Effector CD4-positive, alpha-beta T cell (primary cell): ENCODE measurements at places on chromosomes 3 and 15.

DNA sequence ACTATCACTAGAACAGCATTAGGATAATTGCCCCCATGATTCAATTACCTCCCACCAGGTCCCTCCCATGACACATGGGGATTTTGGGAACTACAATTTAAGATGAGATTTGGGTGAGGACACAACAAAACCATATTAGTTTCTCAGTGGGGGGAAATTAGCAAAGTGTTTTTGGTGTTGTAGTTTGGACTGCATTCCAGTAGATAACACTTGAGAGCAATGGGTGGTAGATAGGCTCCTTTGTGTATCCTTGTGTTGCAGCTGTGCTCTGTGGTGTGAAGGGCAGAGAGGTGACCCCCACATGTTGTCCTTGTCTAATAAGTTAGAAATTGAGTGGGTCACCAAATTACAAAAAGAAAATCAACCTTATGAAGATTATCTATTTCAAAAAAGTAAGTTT, 223.8 kb downstream of the SATB1 start:
- DNase-seq = no peak

GRCh38 chr3:56725175-56725574, 42.1 kb upstream of the TASOR start:
- DNase-seq = peak; percentile 7

DNA sequence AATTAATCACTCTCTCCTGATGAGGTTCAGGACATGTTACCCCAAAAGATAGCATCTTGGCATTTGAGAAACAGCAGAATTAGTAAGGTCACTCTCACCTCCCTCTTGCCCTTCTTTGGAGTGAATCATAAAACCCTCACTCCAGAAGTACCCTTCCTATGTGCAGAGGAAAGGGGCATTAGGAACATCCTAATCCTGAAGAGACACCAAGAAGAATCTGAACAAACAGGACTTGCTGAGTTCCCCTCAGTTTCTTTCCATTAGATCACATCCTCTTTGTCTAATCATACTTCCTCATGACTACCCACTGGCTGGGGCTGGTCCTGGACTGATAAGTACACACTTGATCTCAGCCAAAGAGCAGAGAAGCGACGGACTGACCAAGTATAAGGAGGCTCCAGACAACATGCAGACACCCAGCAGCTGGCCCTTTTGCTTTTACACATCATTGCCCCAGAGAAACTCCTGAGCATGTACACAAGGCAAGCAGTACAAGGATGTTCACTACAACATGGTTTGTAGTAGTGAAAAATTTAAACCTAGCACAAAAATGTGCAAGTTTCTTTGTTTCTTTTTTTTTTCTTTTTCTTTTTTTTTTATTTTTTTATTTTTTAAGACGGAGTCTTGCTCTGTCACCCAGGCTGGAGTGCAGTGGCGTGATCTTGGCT, 15.0 kb upstream of the TM6SF1 start:
- no peak for DNase-seq

DNA sequence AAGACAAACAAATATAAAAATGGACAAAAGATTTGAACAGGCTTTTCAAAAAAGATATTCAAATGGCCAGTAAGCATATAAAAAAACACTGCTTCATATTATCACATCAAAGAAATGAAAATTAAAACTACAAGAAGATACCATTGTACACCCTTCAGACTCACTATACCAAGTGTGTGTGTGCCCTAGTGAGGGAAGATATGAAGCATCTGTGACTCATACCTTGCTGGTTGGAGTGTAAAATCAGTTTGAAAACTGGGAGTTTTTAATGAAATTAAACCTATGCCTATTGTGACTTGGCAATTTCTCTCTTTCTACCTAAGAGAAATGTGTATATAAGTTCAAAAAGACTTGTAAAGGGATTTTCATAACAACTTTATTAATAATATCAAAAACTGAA, 23.5 kb upstream of the SLC15A2 start:
- DNase-seq = no peak

- no peak for DNase-seq
Measured at GRCh38 chr3:44965165-44965564, 10.8 kb downstream of the ZDHHC3 start.
